ENCODE measurements at places on chromosomes 7 and 10. TPM values are rescaled to one million over a fixed set of nuclear protein-coding genes. Genes with fewer than 3 reads are reported as not detected.
A peak's percentile ranks its signal among the peaks of the same experiment; 100 is the strongest.

- H3K36me3 ChIP-seq, result peaks cover 3% of the 10 kb centered on the region
- H3K27me3 ChIP-seq, result peaks cover 6% of the 10 kb centered on the region
- H3K4me1 ChIP-seq, result peaks cover 29% of the 10 kb centered on the region
- peak overlapping the region; percentile 42 for H3K4me3 ChIP-seq
- peak overlapping the region; percentile 79 for H3K27ac ChIP-seq
Measured at GRCh38 chr10:28897617-28898464, 220.5 kb downstream of the BAMBI start.

- no peak for DNase-seq
- no peaks in the 10 kb centered on the region for H3K4me1 ChIP-seq
- H3K4me3 ChIP-seq, result no peak overlapping the region
- no peak overlapping the region for H3K27ac ChIP-seq
- H3K36me3 ChIP-seq, result peaks cover 7% of the 10 kb centered on the region
- H3K27me3 ChIP-seq, result no peaks in the 10 kb centered on the region
Measured at GRCh38 chr7:84237533-84238173, 43.1 kb upstream of the SEMA3A start.

GRCh38 chr7:51023547-51023946 is 240.9 kb upstream of the GRB10 start:
- no peaks in the 10 kb centered on the region for H3K27me3 ChIP-seq
- no peaks in the 10 kb centered on the region for H3K36me3 ChIP-seq
- no peak for DNase-seq
- H3K4me1 ChIP-seq, result peaks cover 11% of the 10 kb centered on the region

- peaks cover 28% of the 10 kb centered on the region for H3K4me1 ChIP-seq
- no peak overlapping the region for H3K27ac ChIP-seq
- H3K27me3 ChIP-seq, result no peaks in the 10 kb centered on the region
- DNase-seq, result no peak
Measured at GRCh38 chr7:157521752-157522151, 184.9 kb downstream of the DNAJB6 start.

GRCh38 chr7:22296916-22297315 is 60.0 kb downstream of the RAPGEF5 start:
- no peaks in the 10 kb centered on the region for H3K27me3 ChIP-seq
- DNase-seq, result no peak
- H3K36me3 ChIP-seq, result no peaks in the 10 kb centered on the region
- no peak overlapping the region for H3K27ac ChIP-seq

Gene CCDC201
- not detected for total RNA-seq

Gene CTNNA3
- 5.5 TPM for total RNA-seq

Gene SNCG
- total RNA-seq, result 8.2 TPM

Gene ADAMTS14
- total RNA-seq, result 0.30 TPM

Gene CCDC172
- total RNA-seq, result not detected

Gene ADK
- 35.6 TPM for total RNA-seq

All from neural crest cell (in vitro differentiated cells).